ENCODE measurements at places on chromosomes 16 and 17.

GRCh38 chr16:67087803-67088202 is 21.9 kb upstream of the PHAF1 start:
- DNase-seq: no peak

DNA sequence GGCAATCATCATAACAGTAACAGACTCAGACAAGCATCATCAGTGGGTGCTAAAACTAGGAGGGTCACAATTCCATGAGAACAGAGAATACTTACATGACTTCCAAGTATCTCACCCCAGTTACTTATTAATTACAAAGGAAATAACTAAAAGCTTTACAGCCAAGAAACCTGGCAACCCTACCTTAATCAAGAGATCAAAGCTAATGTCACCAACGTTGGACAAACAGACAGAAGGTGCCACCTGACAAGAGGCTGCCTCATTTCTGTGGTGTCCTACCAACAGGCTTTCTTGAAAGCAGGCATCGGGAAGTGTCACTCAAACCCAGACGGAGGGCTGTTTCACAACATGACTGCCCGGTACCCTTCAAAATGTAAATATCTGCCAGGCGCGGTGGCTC is 84.6 kb downstream of the RMI2 start:
- DNase-seq: no peak

GRCh38 chr17:79237448-79238053 is 162.9 kb downstream of the ENGASE start:
- DNase-seq: no peak

DNA sequence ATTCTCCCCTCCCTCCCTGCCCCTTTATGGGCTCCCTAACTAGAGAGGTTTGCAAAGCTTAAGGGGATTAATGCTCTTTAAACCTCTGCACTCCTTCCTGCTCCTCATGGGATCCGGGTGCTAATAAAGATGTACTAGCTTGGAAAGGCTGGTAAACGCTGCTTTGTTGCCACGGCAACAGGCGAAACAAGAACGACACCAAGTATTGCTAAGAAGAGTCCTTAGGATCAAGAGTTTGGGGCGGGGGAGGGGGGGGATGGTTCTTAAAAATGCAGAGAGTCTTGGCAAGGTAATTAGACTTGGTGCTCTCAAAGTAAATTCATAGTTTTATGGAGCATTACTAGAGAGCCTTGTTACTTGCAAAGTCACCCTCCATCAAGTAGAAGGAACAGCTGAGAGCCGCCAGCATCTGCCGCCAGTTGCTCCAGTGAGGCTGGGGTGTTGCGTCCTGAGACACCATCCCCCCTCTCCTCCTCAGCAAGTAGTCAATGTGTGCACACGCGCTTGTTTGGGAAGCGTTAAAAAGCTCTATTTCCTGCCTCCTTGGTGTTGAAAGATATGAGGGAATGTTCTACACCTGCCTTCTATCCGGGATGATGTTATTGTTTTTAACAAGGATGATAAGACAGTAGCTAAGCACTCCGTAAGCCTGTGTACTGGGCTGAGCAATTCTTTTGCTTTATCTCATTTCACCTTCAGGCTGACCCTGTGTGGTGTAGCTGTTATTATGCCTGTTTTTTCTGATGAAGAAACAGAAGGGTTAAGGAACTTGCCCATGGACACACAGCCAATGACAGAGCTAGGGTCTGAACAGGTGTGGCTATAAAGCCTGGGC is 190.9 kb downstream of the CCDC182 start:
- DNase-seq: no peak

- DNase-seq: no peak
These were observed 278.3 kb downstream of the KCNJ2 start for GRCh38 chr17:70447588-70447987.

DNA sequence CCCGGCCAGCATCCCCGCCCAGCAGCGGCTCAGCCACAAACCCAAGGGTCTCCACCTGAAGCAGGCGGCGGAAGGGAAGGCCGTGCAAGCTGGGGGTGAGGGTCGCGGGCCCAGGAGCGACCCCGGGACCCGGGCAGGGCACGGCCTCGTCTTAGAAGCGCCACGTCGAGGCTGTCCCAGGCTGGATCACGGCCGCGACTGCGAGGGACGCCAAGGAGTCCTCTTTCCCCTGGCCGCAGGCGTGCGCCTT is 538 bp upstream of the CCNF start:
- DNase-seq: no peak

DNA sequence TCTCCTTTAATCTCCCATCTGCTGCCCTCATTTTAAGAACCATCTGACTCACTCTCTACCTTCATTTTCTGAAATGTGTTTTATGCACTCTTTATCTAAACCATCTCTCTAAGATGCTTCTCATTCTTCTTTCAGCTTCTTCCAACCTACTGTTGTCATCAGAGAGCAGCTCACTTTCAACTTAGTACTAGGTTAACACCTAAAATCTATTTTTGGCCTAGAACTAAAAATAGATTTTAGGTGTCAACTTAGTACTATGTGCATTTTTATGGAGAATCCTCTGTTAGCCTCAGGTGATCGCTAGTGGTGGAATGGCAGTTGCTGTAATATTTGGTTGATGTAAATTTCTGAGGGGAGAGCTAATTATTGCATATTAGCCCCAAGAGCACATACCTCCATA is 277.1 kb downstream of the KCNJ2 start:
- DNase-seq: no peak

- DNase-seq: no peak
These were observed 26.8 kb downstream of the MPP2 start for GRCh38 chr17:43880420-43880991.

- DNase-seq: no peak
These were observed 72.1 kb downstream of the DNAH3 start for GRCh38 chr16:21078563-21078962.

- DNase-seq: peak; percentile 83
These were observed 1.8 kb upstream of the SOST start for GRCh38 chr17:43760254-43760852.

- DNase-seq: peak; percentile 96
These were observed 116.1 kb downstream of the C16orf95 start for GRCh38 chr16:87201052-87201451.

DNA sequence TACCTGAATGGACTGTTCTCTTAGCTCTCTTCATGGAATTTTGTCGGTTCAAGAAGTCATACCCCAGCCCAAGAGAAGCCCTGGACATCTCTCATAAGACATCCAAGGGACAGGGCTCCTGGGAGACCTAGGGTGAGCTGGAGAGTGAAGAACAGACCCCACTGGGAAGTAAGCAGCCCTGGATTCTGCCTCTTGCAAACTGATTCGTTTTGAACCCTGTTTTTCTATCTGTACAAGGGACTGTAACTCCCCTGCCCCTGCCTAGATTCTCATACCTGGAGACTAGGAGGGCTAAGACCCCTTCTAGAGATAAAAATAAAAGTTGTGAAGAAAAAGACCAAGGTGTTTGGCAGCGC is 449 bp downstream of the CCL3L1 start:
- no peak for DNase-seq

- DNase-seq: no peak
These were observed 14.8 kb downstream of the TMEM204 start for GRCh38 chr16:1548233-1548632.

- DNase-seq: peak; percentile 84
These were observed at the start of the genes FAHD1 and HAGH for GRCh38 chr16:1826691-1827573. Gene FAHD1, plus strand, starts transcription at chr16:1827206. Its CDS starts 33 bp downstream, at chr16:1827239. Gene HAGH, minus strand, starts transcription at chr16:1826825. Its CDS starts 38 bp downstream, at chr16:1826787.

- no peak for DNase-seq
These were observed 36.9 kb downstream of the DYNLRB2 start for GRCh38 chr16:80577485-80578280.

GRCh38 chr16:86825631-86826030 is 247.3 kb downstream of the FOXL1 start:
- no peak for DNase-seq

GRCh38 chr17:28810437-28810836 is 32.2 kb downstream of the FAM222B start:
- no peak for DNase-seq

DNA sequence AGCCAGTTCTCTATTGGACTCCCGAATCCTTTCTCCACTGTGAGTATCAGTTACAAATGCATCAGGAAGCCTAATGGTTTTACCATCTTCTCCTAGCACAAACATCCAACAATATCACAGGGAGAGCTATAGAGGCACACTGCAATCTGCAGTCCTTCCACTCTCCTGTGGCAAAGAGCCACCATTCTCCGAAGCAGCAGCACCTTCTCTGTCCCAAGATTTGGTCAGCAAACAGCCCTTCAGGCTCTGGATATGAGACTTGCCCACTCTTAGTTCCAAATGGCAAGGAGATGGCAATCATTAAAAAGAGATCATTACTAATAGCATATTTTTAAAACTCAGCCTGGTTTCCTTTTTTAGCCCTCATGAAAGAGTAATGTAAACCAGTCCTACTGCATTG is 223.4 kb downstream of the HS3ST3A1 start:
- no peak for DNase-seq

- no peak for DNase-seq
These were observed 70.5 kb downstream of the MPRIP start for GRCh38 chr17:17112628-17113200.

DNA sequence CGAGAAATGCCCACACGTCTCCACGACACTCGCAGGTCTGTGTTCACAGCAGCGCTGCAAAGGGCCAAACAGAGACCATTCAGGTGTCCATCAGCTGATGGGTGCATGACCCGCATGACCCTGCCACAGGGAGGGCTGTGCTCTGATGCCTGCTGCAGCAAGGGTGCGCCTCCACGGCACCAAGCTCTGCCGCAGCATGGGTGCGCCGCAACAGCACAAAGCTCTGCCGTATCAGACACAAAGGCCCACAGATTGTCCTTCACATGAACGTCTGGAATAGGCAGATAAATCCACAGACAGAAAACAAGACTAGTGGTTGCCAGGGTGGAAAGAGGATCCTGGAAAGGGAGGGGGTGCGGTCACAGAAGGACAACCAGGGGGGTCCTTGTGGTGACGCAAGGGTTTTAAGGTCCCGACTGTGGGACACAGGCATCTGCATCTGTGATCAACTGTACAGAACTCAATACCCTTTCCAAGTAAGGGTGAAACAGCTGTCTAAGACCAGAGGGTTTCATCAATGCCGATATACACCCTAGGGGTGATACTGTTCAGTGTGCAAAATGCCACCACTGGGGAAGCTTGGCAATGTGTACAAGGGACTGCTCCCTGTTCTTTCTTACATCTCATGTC is 121.0 kb downstream of the ANKRD11 start:
- DNase-seq: no peak

DNA sequence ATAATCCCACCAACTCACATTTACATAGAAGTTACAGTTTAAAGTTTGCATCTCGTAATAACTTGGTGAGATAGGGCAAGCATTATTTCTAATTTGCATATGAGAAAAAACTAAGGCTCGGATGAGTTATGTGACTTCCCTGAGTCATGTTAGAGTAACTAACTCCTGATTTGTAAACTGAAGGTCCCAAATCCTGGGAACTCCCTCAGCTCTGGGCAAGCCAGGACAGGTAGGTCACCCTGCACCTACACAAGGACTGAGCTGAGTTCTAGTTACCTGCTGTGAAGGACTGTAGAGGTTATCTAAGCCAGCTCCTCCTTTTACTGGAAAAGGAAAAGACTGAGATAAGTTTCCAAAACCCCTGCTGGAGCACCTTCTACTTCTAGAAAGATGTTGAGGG is 92.1 kb upstream of the HLF start:
- no peak for DNase-seq

- no peak for DNase-seq
These were observed 12.6 kb upstream of the ASGR1 start for GRCh38 chr17:7191571-7192270.

DNA sequence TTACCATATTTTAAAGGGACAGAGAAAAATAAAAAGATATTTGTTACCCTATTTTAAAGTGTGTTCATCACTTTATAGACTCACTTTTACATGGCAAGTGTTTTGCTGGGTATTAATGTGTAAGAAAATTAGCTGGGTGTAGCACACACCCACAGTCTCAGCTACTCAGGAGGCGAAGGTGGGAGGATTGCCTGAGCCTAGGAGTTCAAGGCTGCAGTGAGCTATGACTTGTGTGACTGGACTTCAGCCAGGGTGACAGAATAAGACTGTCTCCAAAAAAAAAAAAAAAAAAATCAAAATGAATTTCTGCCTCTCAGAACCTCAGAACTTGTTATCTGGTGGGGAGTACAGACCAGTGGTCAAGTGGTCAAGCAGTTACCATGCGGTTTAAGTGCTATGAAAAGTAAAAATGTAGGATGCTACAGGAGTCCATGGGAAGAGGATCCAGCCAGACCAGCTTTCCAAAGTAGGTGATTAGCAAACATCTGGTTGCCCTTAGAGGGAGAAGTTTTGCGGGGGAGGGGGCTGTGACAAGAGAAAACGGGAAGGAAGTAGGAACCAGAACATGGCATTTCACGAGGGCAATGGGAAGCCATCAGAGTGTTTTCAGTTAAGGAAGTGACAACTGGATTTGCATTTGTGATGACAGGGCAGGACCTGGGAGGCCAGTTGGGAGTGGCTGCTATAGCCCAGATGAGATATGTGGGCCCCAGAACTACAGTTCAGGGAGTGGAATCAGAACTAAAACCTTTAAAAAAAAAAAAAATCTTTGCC is 13.9 kb downstream of the CNEP1R1 start:
- no peak for DNase-seq

DNA sequence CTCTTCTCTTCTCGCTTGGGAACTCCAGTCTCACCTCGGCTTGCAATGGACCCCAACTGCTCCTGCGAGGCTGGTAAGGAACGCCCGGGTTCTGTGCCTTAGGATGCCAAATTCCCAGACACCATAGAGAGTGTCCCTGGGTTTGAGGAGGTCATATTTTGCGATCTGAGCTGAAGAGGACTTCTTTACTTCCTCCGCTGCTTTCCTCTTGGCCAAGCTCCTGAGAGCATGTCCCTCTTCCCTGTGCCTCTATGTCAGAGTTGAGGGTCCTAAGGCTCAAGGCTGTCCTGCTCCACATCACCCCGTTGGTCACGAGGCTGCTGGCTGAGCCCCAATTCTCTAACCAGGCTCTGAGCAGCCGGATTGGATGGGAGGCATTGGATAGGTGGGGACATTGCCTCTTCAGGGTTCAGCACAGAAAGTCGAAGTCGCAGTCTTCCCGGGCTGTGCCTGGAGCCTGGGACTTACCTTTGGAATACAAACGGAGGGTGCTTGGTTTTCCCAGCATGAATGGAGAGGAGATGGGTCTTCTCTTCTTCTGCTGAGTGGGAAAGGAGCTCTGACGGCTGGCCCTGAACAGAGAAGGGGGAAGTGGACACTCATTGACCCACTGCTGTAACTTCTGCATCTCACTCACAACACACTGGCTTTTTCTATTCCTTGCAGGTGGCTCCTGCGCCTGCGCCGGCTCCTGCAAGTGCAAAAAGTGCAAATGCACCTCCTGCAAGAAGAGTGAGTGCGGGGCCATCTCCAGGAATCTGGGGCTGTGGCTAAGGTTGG is 416 bp downstream of the MT1H start:
- no peak for DNase-seq

- DNase-seq: no peak
These were observed 2.5 kb downstream of the MSRB1 start for GRCh38 chr16:1940273-1941161.

- no peak for DNase-seq
These were observed 14.7 kb downstream of the RNF43 start for GRCh38 chr17:58402679-58403078.

GRCh38 chr17:33169580-33170285 is 123.4 kb downstream of the ASIC2 start:
- no peak for DNase-seq

GRCh38 chr17:56629531-56630075 is 36.1 kb downstream of the NOG start:
- DNase-seq: peak; percentile 1

Measured in smooth muscle cell of the brain vasculature (primary cell).